ENCODE measurements at places on chromosomes 3 and 15.

- no peak for DNase-seq
These were observed 337.4 kb downstream of the IL5RA start for GRCh38 chr3:2772803-2773202.

DNA sequence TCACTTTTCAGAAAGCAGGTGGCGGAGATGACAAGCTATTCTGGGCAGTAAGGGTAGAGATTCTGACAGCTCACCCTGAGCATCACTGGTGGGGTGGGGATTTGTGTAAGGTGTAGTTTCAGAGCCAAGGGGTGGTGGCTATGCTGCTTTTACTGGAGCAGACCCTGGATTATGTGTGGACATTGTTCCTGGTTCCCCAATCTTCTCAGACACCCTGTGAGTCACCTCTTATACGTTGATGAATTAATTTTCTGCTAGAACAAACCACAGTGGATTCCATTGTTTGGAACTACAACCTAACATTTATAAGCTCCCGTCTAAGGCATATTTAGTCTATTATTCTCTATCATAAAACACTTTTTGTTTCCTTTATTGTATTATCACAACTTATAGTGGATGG is 169.5 kb upstream of the COL8A1 start:
- DNase-seq, result no peak

- no peak for DNase-seq
These were observed 5.3 kb downstream of the VPS13C start for GRCh38 chr15:62054979-62055378.

- DNase-seq, result no peak
These were observed 283.0 kb upstream of the PLSCR5 start for GRCh38 chr3:146888176-146888575.

DNA sequence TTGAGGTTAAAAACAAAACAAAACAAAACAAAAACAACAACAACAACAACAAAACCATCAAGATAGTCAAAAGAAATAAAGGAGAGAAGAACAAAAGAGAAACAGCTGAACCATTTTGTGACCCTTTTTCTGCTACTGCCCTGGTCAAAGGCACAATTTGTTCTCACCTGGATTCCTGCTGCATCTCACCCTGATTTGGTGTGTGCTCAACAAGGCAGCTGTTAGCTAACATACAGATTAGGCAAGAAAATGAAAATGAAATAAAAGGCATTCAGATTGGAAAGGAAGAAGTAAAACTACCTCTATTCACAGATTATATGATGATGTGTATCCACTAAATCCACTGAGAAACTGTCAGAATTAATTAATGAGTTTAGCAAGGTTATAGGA is 28.7 kb upstream of the XIRP1 start:
- DNase-seq, result no peak

DNA sequence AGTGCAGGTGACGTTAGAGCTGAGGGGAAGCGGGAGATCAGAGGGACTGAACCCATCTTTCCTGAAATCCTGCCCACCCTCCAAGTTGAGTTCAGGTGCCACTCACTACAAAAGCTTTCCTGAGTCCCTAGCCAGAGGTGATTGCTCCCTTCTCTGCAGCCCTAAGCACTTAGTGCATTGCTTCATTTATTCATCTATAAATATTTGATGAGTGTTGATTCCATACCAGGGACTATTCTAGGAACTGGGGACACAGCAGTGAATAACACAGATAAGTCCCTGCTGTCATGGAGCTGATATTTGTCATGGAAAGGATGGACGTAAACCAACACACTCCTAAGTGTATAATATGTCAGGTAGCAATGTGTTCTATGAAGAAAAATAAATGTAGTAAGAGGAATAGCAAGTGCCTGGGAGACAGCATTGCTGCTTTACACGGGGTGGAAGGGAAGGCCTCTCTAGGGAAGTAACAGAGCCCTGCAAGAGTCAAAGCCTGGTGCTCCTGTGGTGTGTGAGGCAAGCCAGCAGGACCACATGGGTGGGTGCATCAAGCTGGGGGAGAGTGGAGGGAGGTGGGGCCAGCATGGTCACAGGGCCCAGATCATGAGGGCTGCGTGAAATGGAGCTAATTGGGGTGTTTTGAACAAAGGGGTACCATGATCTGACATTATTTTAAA is 18.6 kb downstream of the ALPK3 start:
- no peak for DNase-seq

- DNase-seq, result no peak
These were observed 52.1 kb downstream of the DAPK2 start for GRCh38 chr15:63994073-63994600.

- DNase-seq, result no peak
These were observed 917.5 kb downstream of the SQOR start for GRCh38 chr15:46552316-46552715.

- peak; percentile 13 for DNase-seq
These were observed 29.9 kb downstream of the MBNL1 start for GRCh38 chr3:152298393-152299248.

GRCh38 chr3:38590521-38590920 is 59.0 kb downstream of the SCN5A start:
- DNase-seq, result no peak

- DNase-seq, result no peak
These were observed 92.0 kb upstream of the TRIM42 start for GRCh38 chr3:140585828-140586227.

DNA sequence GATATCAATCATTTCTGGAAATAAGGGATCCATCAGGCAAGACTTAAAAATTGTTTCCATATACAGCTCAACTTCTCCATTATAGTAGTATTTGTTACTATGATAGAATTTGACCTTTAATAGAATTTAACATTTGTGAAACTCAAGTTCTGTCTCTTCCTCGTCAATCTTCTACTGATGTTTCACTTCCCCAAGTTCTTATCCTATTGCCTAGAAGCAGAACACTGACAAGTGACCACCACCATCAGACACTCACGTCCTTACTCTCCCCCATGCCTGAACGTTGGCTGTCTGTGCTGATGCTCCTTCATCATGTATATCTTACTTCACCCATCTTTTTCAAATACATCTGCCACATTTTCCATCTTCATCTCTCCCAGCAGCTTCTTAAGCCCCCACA is 26.6 kb upstream of the TAFA4 start:
- DNase-seq, result no peak

GRCh38 chr3:152071315-152071714 is 197.4 kb upstream of the MBNL1 start:
- no peak for DNase-seq

DNA sequence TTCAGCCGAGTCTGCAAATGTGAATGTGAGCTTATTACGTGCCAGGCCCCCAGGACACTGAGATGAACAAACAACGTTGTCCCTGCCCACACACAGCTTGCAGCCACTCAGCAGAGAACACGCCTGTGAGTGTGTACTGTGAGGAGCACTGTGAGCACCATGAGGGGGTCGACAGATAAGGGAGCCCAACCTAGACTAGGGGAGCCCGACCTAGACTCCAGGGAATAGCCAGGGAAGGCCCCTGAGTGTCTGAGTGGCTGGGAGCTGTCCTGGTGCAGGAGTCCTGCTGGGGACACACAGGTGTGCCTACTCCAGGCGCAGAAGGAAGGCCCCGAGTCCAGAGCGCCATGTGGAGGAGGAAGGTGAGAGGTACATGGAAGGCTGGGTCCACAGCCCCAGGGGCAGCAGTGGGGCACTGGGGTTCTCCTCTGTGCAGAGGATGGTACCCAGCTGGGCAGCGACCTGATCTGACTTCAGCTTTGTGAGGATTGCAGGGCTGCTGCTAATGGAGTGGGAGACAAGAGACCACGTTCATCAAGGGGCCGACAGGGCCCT is 36.5 kb downstream of the MGLL start:
- no peak for DNase-seq

Data from activated CD8-positive, alpha-beta memory T cell treated with anti-CD3 and anti-CD28 coated beads for 1 hour (primary cell).